ENCODE measurements at places on chromosomes 2 and 18.

DNA sequence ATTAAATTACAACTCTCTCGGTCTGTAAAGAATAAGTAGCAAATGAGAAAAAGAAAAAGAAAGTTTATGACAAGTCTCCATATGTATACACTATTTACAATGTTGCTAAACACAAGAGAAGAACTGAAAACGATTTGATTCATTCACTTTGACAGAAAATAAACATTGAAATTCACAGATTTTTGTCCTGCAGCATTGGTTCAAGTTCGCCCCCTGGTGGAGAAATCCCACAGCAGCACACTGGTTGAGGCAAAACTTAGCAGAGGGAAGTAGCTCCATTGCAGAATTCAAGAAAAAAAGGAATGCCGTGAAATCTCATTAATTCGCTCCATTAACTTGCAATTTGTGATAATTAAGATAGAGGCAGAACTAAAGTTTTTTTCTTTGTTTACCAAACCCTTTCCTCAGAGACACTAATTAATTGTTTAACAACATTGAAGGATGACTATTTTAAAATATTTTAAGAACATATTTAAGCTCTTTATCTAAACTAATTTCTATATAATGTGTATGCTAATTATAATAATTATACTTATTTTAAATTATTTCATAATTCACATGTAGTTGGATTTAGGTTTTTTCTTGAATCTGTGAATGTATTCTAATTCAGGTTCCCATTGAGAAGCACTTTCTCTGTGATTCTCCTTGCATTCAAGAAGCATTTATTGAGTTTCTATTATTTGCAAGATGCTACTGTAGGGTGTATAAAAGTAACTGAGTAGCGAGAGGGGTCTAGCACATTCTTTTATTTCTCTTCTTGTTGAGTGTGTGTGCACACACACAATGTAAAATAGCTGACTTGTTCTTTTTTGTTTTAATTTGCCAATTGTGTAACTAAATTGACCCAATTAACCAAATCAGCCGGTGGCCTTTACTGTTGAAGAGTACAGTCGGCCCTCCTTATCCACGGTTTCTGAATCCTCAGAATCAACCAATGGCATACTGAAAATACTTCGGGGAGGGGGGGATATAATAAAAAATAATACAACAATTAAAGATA, 74.1 kb downstream of the COL4A3 start:
- DNase-seq = peak; percentile 14
- no peaks in the 10 kb centered on the region for H3K36me3 ChIP-seq
- no peak overlapping the region for H3K27ac ChIP-seq
- H3K27me3 ChIP-seq = peaks cover 6% of the 10 kb centered on the region
- H3K4me1 ChIP-seq = no peaks in the 10 kb centered on the region

DNA sequence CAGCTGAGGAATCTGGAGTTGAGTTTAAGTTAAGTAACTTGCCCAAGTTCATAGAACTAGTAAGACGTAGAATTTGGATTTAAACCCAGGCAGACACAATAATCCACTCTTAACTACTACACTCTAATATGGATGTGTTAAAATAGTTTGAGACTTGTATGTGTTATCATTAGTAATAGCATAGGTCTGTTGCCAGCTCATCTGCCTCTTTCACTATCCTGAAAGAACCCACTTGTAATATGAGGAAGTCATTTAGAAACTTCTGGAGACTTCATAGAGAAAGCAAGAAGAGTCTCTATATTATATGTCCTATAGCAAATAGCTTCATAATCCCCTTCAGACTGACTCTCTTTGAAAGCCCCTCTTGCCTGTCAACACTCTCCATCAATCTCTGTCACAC, 43.0 kb upstream of the ACADL start:
- H3K27ac ChIP-seq = no peak overlapping the region
- no peaks in the 10 kb centered on the region for H3K36me3 ChIP-seq
- no peaks in the 10 kb centered on the region for H3K27me3 ChIP-seq
- DNase-seq = no peak

DNA sequence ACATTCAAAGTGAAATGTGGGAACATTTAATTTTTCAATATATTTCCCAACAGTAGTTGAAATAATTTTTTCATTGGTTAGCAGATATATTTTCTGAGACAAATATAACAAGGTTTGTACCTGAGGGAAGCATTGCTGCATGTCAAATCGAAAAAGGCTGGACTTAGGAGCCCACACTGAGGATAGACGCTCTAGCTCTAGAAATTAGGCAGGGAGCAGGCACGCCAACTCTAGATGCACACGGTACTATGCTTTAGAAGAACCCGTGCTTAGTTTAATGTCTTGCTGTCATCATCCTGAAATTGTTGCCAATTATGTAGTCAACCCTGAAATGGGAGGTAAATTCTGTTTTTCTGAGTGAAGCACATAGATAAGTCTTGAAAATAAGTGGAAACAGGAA, 731.1 kb upstream of the ZNF804A start:
- H3K36me3 ChIP-seq = no peaks in the 10 kb centered on the region
- no peak overlapping the region for H3K4me3 ChIP-seq
- DNase-seq = no peak
- H3K27me3 ChIP-seq = no peaks in the 10 kb centered on the region

GRCh38 chr2:59680863-59681262, 872.6 kb downstream of the BCL11A start:
- no peak overlapping the region for H3K27ac ChIP-seq
- no peaks in the 10 kb centered on the region for H3K36me3 ChIP-seq
- no peaks in the 10 kb centered on the region for H3K4me1 ChIP-seq
- no peak overlapping the region for H3K4me3 ChIP-seq

DNA sequence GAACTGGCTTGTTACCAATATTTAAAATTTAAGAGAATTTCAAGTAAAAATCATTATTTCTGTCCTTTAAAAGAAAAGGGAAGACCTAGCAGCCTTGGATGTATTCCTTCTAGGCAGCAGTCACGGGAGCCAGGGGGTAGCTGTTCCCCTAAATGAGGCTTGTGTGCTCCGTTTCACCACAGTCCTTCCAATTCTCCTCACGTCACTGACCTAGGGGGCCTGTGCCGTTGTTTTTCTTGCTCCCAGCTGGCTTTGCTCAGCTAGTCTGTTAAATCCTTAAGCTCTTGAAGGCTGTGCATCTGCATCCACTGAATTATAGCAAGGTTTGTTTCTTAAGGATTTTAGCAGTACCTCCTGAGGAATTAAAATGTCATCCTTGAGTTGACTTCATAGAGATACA, 9.9 kb downstream of the KLHL23 start:
- no peak overlapping the region for H3K27ac ChIP-seq
- H3K4me1 ChIP-seq = no peaks in the 10 kb centered on the region
- H3K4me3 ChIP-seq = no peak overlapping the region
- no peak for DNase-seq
- peaks cover 3% of the 10 kb centered on the region for H3K36me3 ChIP-seq

Measured in activated T-helper 2 cell treated with anti-CD3 and anti-CD28 coated beads, Interferon-gamma antibody, Interleukin-2, Interleukin-4, amounts not matched to agents 10 μg/mL and 5 μg/mL and 100 μg/mL, durations not matched to agents 14 hours and 24 hours and 36 hours (primary cell).